ENCODE measurements at places on chromosomes 4 and X.

DNA sequence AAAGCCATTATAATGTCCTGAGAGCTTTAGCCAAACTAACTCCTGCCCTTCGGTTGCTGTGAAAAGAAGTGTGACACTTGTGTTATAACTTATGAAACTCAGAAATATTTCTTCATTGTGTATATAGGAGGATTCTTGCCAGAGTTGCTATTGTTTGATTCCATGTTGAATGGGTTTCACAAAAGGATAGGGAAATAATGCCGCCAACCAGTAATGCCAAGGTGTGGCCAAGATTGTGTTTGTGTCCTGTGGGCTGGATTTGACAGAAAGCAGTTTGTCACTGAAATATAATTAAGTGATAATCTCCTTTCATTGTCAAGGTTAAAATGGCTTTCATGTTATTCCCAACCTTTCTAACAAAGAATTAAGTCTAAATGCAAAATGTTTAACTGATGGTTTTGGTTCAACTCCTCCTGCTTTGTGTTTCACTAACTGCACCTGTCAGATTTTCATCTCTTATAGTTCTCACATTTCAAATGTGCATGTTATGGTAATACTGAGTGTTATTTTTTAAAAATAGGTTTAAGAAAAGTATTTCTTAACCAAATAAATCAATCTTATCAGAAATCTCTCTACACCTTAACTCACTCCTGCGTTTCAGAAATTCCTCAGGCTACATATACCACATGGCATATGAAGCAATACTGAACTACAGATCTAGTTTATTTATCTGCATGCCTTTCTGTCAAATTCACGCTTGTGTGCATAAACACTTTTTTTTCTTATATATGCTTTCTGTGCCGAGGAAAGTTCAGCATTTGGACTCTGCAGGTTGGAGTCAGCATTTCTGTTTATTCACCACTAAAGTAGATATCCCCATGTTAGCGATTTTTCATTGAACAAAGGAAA is at the start of gene CLDN22:
Gene CLDN22 (minus strand): TSS at position 66 of the 849 bp plus-strand sequence. CDS start 58 bp downstream, at position 8.
- no peak for DNase-seq

- no peak for DNase-seq
Observed at GRCh38 chr4:37400241-37400881, 155.8 kb downstream of the NWD2 start.

GRCh38 chr4:31417040-31417439 is 696.9 kb downstream of the PCDH7 start:
- DNase-seq, result no peak

GRCh38 chr4:84639145-84639544 is 56.2 kb downstream of the CDS1 start:
- no peak for DNase-seq

- DNase-seq, result no peak
Observed at GRCh38 chr4:94497690-94498089, 45.9 kb downstream of the PDLIM5 start.

DNA sequence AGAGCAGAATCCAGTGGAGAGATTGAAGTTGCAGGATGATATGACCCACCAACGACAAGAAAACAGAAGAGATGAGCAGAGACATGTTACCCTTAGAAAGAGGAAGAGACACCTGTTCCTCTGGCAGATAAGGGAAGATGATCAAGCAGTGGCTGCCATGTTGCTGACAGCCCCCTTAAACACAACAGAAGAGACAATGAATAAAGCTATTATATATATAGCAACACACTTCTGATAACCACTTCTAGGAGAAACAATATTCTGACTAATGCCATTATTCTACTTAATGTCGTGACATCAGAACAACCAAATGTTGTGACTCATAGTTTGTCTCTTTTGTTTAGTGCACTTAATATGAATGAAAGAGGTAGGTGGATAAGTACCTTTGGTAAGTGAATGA is 44.9 kb downstream of the SH3RF1 start:
- no peak for DNase-seq

- DNase-seq, result no peak
Observed at GRCh38 chr4:99362768-99363167, 10.2 kb upstream of the ADH1C start.

GRCh38 chr4:153398713-153399112 is 54.2 kb downstream of the MND1 start:
- peak; percentile 19 for DNase-seq

DNA sequence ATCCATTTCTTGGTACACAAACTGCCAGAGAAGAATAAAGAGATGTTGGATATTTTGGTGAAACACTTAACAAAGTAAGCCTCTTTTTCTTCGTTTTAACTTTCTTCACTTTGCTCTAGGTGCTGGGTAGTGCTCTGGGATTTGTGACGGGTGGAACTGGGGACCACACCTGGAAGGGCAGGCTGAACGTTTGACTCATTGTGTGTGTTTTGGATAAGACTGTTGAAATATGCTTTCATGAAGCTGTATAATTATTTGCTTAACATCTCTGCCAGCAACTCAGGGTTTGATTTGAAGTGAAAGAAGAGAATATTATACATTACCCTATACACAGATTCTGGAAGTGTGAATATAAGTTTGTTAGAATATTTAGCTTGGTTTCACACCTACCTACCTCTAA is 233.2 kb downstream of the ARHGAP10 start:
- DNase-seq, result no peak

DNA sequence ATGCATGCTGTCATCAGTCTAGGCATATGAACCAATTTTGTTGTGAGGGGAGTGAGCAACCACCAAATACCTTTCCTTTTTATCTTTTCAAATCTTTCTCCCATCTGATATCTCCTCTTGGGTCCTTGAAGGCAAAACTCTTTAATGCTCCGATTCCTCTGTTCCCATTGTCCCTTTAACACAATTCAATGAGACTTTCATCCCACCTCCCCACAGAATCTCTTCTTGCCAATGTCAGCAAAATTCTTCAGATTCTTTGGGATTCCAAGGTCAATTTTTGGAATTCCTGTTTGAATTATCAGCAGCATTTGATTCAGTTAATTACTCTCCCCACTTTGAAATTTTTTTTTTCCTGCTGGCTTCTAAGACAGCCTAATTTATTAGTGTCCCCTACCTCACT is 232.7 kb downstream of the COX7B2 start:
- no peak for DNase-seq

- no peak for DNase-seq
Observed at GRCh38 chr4:30630431-30630830, 89.7 kb upstream of the PCDH7 start.

- DNase-seq, result no peak
Observed at GRCh38 chr4:152273343-152273742, 262.5 kb downstream of the FBXW7 start.

All from CD4-positive, alpha-beta T cell treated with Interleukin-4 for 4 hours (primary cell).